H1 (cell line): ENCODE measurements at places on chromosomes 7 and 10. TPM values are rescaled to one million over a fixed set of nuclear protein-coding genes. Genes with fewer than 3 reads are reported as not detected.

Gene R3HCC1L
- polyA plus RNA-seq, result 4.6 and 6.9 TPM in 2 replicates

Gene PILRB
- 49.9 and 66.4 TPM in 2 replicates for polyA plus RNA-seq

Gene ZNF804B
- 0.02 TPM in 1 of 2 replicates, not detected in the other for polyA plus RNA-seq

GRCh38 chr7:142752376-142753225 lies 3.3 kb downstream of the PRSS1 start:
- DNase-seq, result no peak

DNA sequence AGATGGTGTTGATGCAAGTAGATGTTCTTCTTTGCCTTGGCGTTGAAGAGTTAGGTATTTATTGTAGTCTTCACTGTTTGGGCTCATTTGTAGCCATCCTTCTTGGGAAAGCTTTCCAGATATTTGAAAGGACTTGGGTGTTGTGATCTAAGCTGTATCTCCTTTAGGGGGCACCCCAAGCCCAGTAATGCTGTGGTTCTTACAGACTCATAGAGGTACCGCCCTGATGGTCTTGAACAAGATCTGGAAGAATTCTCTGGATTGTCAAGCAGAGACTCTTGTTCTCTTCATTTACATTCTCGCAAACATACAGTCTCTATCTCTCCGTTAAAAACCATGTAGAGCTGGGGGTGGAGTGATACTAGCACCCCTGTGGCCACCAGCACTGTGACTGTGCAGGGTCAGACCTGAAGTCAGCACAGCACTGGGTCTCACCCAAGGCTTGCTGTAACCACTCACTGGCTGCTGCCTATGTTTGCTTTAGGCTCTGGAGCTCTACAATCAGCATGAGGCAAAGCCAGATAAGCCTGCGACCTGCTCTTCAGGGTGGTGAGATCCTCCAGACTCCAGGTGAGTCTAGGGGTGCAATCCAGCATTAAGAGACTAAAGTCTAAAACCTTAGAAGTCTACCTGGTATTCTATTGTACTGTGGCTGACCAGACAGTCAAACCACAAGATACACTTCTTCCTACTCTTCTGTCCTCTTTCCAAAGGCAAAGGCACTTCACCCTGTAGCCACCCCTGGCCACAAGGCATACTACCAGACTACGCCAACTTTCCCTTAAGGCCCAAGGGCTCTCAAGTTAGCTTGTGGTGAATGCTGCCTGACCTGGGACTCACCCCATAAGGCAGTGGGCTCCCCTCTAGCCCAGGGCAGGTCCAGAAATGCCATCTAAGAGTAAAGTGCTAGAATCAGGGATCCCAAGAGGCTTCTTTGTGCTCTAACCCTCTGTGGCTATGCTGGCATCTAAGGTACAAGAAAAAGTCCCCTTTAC lies 209.7 kb upstream of the TMEM196 start:
- peak; percentile 65 for DNase-seq

- DNase-seq, result no peak
These were observed 303.4 kb downstream of the WDR37 start for GRCh38 chr10:1359626-1359955.

- DNase-seq, result no peak
These were observed 61.8 kb upstream of the STEAP1 start for GRCh38 chr7:90092506-90092905.

DNA sequence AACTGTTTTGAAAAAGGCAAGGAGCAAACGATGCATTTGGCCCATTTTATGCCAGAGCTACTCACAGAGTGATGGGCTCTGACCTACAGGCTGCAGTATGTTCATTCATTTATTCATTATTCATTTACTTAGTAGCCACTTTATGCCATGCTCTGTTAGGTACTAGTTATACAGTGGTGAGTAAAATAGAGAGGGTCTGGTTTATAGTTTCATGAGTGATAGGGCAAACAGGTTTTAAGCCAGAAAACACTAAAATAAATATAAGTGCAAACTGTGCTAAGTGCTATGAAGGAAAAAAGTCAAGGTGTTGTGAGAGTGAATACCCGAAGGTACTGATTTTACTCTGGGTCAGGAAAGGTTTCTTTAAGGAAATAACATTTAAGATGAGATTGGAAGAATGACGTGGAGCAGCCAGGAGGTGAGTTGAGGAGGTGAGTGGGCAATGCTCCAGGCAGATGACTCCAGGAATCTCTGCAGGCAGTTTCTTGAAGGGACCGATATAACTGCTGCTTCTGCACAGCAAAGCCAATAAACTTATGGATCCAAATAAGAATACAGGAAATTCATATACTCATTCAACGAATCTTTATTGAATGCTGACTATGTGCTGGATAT lies 56.9 kb upstream of the FAM133B start:
- DNase-seq, result no peak

DNA sequence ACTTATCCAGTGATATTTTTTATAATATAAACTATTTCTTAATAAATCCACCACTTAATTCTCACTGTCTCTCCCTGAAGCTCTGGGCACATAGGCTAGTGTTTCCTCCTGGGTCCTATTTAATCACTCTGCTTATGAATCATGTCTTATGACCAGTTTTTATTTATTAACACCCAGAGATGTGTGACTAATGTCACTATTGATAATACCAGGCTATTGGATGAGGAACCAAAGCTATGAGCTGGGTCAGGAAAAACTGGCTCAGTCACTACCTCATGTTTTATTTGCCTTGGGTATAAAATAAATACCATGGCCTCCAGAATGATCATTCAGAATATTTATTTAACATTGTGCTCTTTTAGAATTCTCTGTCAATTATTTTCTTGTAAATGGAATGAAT lies 5.2 kb downstream of the SEMA3E start:
- DNase-seq, result no peak

DNA sequence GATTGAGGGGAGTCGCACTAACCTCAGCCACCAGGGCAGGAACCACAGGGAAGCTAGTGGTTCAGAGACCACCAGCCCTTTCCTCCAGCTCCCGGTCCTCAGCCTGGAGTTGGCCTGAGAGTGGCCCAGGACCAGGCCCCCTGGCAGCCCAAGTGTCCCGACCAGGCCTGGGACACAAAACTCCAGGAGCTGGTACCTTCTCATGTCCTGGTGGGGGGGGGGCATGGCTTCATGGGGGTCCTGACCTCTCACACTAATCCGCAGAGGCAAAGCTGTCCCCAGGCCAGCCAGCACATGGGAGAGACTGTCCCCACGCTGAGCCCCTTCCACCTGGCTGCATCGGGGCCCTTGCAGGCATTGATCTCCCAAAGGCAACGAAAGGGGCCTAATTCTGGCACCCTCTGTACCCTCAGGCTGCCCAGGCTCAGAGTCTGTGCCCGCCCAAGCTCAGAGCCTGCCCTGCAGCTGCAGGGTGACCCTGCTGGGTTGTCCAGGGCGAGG lies 28.2 kb downstream of the GPRIN2 start:
- no peak for DNase-seq

GRCh38 chr10:80760914-80761371 lies 223.2 kb downstream of the SH2D4B start:
- DNase-seq, result no peak

GRCh38 chr7:31049005-31049765 lies 2.9 kb upstream of the ADCYAP1R1 start:
- no peak for DNase-seq

GRCh38 chr7:684416-684815 lies 42.1 kb upstream of the DNAAF5 start:
- DNase-seq, result no peak

GRCh38 chr7:130065500-130066152 lies 4.7 kb upstream of the KLHDC10 start:
- DNase-seq, result no peak

- no peak for DNase-seq
These were observed 102.6 kb upstream of the PFKP start for GRCh38 chr10:2964632-2965296.
